ENCODE measurements at places on chromosomes 12 and 14. TPM values are rescaled to one million over a fixed set of nuclear protein-coding genes. Genes with fewer than 3 reads are reported as not detected.

Gene NID2
- 35.0 TPM for total RNA-seq

DNA sequence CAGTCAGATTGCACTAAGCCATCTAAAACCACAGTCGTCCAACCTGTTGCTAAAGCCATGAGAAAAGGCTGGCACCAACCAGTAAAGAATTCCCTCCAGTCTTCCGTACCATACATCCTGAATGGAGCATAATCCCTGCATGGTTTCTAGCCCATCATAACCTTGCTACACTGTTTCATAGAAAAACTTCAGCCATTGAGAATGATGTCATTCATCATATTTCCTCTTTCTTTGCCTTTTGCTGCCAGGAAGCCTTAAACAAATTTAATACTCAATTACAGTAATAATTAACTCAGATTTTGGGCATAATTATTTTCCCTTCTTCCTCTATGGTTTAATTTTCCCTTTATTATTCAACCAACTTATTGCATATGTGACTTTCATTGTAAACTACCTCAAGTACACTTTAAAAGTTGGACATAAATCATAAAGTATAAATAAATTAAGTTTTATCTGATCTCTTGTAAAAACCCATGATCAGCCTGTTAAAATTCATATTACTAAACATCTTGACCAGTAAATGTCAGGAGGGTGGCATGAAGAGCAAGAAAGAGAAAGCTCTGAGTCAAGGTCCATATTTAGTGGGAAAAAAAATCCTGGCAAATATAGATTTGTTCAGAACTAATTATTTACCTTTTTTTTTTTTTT, 264.7 kb downstream of the ZFP36L1 start:
- DNase-seq = no peak

- DNase-seq = no peak
Measured at GRCh38 chr14:63745858-63746425, 18.1 kb upstream of the SGPP1 start.

GRCh38 chr12:104790296-104791125, 167.6 kb downstream of the SLC41A2 start:
- DNase-seq = no peak

GRCh38 chr12:52089491-52089890, 10.0 kb downstream of the SMIM41 start:
- DNase-seq = no peak

DNA sequence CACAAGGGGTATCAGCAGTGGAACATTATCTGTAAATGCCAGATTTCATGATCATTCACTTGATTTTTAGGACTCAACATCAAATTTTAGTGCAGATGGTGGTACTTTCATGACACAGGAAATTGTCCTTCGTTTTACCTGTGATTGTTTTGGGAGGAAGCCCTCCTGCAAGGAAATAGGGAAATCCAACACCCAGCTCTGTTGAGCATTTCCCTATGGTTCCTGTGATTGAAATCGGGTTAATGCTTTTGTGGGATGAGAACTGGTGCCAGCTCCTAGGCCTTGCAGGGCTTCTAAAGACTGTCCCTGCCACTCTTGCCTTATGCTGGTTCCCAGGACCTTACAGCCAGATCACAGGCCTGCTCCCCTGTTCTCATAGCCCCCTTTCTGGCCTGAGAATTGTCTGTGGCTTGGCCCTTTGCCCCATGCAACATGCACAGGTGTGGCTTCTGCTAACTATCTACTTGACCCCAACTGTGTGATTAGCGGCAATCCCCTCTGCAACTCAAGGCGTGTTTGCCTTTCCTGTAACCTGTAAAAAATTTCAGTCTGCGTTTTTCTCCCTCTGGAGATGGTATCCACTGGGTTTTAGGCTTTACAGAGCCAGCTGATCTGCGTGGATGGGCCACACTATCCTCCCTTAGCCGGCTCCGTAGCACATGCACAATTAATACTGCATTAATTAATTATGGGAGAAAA, 112.5 kb downstream of the ETV6 start:
- DNase-seq = no peak

Gene AHNAK2
- 3.7 TPM for total RNA-seq

DNA sequence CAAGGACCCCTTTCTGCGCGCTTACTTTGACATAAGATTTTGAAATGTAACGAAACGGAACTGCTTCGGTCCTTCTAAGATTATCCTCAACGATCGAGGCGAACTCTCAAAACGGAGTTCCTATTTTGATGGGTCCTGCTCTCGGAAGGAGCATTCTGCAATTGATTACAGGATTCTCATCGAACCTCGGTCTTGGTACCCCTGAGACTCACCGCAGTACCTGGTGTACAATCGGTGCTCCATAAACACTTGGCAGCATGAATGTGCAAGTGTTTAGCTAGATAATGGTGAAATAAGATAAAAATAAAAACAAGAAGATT, 530 bp upstream of the NEMF start:
- DNase-seq = no peak

Gene MFAP5
- total RNA-seq = not detected

- peak; percentile 34 for DNase-seq
Measured at GRCh38 chr12:68899251-68899771, 33.7 kb downstream of the CPM start.

GRCh38 chr14:58239244-58240195, 5.1 kb upstream of the PSMA3 start:
- DNase-seq = peak; percentile 59

Gene SLC25A21
- 0.68 TPM for total RNA-seq

Gene INSM2
- not detected for total RNA-seq

Gene MUCL1
- not detected for total RNA-seq

- DNase-seq = no peak
Measured at GRCh38 chr12:57341275-57341990, 89.4 kb downstream of the R3HDM2 start.

All from RPMI7951 (cell line).